ENCODE measurements at places on chromosomes 13 and 19.

DNA sequence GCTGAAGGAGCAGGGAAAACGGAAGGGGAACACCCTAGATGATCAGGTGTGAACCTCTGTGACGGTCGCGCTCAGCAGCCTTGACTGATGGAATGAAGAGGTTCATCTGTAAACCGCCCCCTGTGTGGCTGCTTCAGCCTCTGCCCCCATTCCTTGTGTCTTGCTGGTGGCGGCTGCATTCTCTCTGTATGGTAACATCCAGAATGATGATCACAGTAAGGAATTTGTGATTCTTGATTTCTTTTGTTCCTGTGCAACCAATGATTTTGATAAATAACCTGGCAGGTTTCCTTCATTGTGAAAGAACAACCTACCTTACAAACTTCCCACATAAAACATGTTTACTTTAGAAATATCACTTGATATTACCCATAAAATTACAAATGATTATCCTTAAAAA lies 118.7 kb upstream of the MCF2L start:
- DNase-seq = no peak

DNA sequence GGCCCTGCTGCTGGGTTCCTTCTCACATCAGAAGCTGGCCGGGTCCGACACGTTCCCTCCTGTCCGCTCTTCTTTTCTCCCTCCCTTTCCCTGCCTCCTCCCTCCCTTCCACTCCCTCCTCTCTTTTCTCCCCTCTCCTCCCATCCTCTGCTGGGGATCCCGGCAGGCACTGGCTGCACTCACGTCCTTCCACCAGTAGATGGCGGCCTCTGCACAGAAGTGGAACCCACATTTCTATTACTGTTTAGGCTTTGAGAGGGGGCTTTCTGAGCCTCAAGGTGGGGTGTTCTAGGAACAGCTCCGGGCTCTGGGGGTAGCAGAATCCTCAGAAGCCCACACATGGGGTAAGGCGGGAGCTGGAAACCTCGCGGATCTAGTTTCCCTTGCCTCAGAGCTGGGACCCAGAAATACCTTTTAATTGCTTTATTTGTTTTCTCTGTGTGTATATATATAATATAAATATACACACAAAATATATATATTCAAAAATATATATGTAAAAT lies 294.2 kb downstream of the ZNF536 start:
- peak; percentile 58 for DNase-seq

DNA sequence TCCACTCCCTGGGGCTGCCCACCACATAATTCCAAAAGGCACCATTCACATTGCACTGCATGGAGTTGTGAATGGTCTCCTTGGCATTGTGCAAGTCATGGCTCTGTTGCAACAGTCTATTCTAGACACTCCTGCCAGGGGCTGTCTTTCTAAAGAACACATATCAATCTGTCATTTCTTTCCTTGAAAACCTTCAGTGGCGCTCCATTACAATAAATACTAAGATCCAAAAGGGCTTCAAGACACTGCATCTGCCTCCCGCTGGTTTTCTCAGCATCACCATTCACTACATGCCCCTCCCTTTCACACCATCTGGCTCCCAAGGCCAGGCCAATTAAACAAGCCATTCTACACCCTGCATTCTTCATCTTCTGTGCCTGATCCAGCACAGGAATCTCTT lies 32.2 kb upstream of the TM9SF2 start:
- DNase-seq = no peak

DNA sequence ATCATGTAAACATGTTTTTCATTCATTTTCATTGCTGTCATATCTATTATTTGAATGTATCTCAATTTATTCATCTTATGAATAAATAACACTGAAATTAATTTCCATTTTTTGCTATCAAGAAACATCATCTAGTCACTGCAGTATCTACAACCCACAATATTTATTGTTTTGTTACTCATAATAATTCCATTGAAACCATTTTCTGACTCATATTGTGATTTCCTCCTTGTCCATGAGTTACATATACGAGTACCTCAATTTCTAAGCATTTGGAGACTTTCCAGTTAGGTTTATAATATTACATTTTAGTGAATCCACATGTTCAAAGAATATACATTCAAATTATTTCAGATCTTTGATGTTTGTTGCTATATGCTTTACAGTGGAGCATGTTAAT lies 1524.0 kb downstream of the SLITRK1 start:
- DNase-seq = no peak

- DNase-seq = no peak
Observed at GRCh38 chr13:70098669-70099068, 9.0 kb upstream of the ATXN8OS start.

DNA sequence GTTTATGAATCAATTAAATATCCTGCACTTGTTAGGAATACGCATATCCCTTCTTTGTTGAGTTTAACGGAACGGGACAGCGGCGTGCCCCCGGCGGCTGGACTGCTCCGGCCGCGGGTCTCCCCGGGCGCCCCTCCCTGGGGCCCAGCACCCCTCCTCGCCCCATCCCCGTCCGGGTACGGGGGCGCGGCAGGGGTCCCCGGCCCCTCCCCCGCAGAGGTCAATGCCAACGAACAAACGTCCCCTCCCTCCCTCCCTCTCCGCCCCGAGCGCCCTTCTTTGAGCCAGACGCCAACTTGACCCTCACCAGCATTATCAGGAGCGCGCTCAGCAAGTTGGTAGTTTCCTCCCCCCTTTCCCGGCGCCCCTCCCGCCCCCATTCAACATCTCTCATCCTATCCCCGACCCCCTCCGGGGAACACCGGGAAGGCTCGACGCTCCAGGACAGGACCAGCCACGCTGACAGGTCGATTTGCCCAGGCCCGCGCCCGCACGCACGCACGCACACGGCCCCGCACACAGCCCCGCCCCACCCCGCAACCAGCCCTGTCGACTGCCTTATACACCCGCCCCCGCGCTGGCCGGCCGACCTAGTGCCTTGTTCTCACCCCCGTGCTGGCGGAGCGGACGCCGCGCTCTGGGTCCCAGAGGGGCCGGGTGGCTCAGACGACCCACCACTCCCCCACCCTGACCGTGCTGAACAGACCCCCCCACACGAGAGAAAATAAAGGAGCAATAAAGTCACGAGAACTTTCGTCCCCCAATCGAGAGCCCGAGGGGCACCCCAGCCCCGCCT lies 5.0 kb downstream of the LYL1 start:
- DNase-seq = peak; percentile 58

- no peak for DNase-seq
Observed at GRCh38 chr19:1418496-1418775, 11.1 kb downstream of the DAZAP1 start.

DNA sequence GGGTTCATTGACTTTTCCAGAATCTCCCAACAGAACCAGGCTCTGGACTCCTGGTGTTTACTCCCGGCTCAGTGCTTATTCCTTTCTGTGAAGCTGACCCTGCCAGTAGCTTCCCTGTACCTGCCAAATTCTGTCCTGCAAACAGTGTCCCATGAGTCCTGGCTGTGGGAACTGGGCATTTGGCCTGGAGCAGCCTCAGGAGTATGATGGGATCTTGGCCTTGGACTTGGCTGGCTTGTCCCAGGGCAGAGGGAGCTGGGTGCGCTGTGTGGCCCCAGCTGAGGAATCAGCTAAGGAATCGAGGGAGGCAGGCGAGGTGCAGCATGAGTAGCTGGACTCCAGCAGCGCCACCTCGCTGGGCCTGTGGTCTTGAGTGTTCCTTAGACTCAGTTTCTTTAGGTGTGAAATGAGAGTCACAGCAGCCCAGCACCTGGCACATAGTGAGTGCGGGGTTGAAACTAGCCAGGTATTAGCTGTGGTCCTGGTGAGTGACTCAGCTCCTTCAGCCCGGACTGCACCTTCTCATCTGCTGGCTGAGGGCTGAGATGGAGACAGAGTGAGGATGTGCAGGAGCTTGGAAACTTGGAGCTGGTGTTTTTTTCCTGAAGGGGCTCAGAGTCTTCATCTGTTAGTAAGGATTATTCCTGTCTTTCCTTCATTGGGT lies 10.4 kb downstream of the CLASRP start:
- no peak for DNase-seq

DNA sequence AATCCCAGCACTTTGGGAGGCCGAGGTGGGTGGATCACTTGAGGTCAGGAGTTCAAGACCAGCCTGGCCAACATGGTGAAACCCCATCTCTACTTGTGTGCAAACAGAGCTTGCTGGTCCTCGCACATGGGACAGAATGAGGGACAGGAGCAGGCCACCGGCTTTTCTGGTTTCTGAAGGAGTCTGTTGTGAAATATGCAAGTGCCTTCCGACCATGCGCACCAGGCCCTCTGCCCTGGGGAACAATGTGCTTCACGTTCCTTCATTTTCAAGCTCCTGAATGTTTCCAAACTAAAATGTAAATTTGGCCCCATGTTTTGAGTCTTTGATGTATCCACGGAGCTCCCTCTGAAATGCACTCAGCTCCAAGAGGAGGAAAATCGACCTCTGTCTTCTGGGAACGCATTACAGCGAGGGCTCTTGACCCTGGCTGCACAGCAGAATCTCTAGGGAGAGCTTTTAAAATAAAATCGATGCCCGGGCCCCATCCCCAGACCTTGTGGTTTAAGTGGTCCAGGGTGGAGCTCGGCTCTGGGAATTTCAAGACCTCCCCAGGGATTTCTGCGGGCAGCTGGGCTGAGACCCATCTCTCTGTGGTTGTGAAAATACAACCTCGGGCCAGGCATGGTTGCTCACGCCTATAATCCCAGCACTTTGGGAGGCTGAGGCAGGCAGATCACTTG lies 9.3 kb upstream of the ACP4 start:
- no peak for DNase-seq

DNA sequence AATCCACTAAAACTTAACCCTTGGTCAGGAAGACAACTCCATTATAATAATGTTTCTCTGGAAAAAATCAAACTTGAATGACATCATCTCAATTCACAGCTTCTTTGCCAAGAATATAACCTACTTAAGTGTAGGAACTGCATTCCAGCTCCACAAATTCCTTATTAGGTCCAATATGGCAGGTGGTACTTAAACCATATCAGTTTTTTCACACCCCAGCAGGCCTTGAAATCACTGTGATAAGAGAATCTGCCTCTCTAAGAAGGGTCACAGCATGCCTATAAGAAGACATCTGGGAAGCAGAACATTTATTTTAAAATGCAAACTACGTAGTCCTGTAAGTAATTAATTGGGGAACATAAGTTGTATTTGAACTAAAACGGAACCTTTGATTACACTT lies 687.8 kb downstream of the DIAPH3 start:
- no peak for DNase-seq

GRCh38 chr19:42461700-42462324 lies 19.1 kb upstream of the CXCL17 start:
- DNase-seq = no peak

DNA sequence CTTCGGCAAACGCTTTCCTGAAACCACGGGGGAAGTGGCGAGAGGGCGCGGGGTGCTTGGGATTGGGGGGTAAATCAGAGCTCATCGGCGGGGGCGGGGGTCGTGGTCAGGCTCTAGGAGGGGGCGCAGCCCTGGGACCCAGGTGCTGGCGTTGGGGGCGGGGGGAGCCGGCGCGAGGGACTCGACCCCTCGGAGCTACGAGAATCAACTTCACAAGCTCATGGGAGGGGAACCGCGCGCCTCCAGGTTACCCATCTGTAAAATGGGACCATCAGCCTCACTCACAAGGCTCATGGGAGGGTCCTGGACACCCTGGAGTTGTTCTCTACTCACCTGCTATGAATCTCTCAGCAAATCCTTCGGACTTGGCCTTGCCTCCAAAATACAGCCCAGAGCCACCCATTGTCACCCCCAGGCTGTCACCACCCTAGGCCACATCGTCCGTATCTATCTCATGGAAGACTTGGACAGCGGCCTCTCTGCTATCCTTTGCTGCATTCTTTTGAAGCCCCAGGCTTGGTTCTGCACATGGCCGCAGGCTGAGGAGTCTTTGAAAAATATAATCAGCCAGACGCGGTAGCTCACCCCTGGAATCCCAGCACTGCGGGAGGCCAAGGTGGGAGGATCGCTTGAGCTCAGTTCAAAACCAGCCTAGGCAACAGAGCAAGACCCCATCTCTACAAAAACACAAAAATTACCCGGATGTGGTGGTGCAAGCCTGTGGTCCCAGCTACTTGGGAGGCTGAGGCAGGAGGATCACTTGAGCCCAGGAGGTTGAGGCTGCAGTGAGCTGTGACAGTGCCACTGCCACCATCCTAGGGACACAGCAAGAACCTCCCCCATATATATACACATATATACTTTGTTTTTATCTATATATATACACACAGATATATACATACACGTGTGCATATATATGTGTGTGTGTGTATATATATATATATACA lies 939 bp upstream of the RANBP3 start:
- peak; percentile 38 for DNase-seq

DNA sequence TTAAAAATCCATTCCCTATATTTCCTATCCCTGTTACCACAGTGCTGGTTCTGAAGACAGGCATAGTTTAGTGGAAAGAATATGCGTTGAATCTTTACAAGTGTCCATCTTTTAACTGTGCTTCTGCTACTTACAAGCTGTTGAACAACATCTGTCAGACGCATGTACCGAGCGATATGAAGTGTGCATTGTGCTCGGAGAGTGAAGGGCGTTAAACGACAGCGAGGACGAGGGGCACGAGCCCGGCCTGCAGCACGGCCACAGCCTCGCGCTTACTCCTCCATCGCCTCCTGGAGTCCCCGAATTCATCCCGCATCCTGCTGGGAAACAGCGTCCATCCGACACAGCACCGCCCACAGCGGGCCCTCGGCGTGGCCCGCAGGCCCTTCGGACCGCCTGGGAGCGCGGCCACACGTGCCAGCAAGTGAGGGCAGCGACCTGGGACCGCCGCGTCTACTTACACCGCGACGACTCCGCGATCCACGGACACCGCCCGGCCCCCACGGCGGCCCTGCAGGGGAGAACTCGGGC lies 514 bp downstream of the PCID2 start:
- DNase-seq = peak; percentile 24

GRCh38 chr19:2815923-2816322 lies 3.7 kb upstream of the ZNF554 start:
- DNase-seq = no peak

DNA sequence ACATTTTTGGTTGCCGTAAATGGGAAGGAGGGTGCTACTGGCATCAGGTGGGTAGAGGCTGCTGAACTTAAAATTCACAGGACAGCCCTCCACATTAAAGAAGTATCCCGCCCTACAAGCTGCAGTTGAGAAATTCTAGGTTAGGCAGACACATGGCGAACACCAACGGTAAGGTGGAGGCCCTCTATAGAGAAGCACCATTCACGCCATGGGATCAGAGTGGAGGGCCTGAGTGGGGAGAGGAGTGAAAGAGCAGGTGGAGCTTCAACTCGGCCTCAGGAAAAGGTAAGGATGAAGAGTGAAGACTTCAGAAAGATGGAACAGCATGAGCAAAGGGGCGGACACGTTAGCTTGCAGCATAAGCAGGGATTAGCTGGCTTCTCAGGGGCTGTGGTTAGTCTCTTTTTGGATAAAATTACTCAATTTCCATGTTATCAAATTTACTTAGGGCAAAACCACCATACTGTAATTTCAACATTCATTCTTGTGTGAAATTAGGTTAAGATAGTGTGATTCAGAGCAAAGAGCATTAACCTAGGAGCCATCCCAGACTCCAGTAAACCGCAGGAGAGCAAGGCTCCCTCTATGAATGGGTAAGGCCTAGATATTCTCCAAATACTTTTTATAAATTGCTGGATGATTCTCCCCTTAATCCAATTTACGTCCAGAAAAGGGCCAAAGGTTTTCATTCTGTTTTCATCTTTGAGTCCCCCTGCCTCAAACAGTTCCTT lies 1.2 kb downstream of the EEF1AKMT1 start:
- no peak for DNase-seq

All from activated CD8-positive, alpha-beta T cell treated with anti-CD3 and anti-CD28 coated beads for 36 hours (primary cell).